Activated CD4-positive, alpha-beta T cell treated with anti-CD3 and anti-CD28 coated beads, Interleukin-2, amount 10 ng/mL, durations not matched to agents 7 days and 5 days (primary cell): ENCODE measurements at places on chromosomes 12 and 14. TPM values are rescaled to one million over a fixed set of nuclear protein-coding genes. Genes with fewer than 3 reads are reported as not detected.

Gene NPFF
- total RNA-seq = not detected

- DNase-seq = peak; percentile 53
- H3K27ac ChIP-seq = no peak within 1 kb of the TSS
- peaks cover 41% of the 10 kb centered on the region for H3K27me3 ChIP-seq
- H3K36me3 ChIP-seq = no peaks in the 10 kb centered on the region
- peak within 1 kb of the TSS; percentile 66 for H3K4me3 ChIP-seq
These were observed at the start of gene SLC22A17 for GRCh38 chr14:23352506-23353432. TSS of gene SLC22A17 (minus strand) at chr14:23352887.

DNA sequence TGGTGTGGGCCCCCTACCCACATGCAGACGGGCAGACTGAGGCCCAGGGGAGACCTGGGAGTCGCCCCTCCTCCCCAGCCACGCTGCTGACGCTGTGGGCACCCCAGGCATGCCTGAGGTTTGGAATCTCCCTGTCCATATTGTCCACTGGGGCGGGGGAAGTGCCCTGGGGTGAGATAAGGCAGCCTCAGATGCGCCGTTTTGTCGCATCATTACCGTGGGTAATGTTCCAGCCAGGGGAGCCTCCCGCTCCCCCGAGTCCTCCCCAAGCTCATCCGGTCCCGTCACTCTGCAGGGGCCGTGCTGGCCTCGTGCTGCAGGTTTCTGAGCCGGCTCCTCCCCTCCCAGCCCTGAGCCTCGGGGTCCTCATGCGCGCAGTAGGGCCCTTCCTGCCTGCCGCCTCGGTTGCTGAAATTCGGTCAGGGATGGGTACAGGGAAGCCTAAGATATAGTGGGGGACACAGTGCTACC, 11.4 kb downstream of the INF2 start:
- H3K4me3 ChIP-seq = no peak overlapping the region
- DNase-seq = no peak
- H3K27ac ChIP-seq = peak overlapping the region; percentile 31
- no peaks in the 10 kb centered on the region for H3K27me3 ChIP-seq
- peaks cover 16% of the 10 kb centered on the region for H3K36me3 ChIP-seq
- peaks cover 16% of the 10 kb centered on the region for H3K4me1 ChIP-seq

DNA sequence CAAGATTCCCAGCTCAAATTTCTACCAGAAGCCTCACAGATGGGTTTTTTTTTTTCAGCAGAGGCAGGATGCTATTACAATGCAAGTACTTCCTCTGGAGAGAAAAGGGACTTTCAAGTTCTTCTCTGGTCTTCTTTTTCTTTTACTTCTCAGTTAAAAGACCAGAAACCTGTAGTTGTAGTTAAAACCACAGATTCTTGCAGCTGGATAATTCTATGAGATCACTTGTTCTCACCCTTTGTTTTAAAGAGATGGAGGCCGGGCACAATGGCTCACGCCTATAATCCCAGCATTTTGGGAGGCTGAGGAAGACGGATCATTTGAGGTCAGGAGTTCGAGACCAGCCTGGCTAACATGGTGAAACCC, 47.6 kb upstream of the OVCH1 start:
- H3K27ac ChIP-seq = no peak overlapping the region
- no peak for DNase-seq
- H3K4me1 ChIP-seq = no peaks in the 10 kb centered on the region
- no peaks in the 10 kb centered on the region for H3K36me3 ChIP-seq

- H3K36me3 ChIP-seq = peaks cover 38% of the 10 kb centered on the region
- no peak overlapping the region for H3K27ac ChIP-seq
- DNase-seq = no peak
- no peaks in the 10 kb centered on the region for H3K4me1 ChIP-seq
These were observed 23.8 kb upstream of the CATSPERB start for GRCh38 chr14:91755570-91756295.

DNA sequence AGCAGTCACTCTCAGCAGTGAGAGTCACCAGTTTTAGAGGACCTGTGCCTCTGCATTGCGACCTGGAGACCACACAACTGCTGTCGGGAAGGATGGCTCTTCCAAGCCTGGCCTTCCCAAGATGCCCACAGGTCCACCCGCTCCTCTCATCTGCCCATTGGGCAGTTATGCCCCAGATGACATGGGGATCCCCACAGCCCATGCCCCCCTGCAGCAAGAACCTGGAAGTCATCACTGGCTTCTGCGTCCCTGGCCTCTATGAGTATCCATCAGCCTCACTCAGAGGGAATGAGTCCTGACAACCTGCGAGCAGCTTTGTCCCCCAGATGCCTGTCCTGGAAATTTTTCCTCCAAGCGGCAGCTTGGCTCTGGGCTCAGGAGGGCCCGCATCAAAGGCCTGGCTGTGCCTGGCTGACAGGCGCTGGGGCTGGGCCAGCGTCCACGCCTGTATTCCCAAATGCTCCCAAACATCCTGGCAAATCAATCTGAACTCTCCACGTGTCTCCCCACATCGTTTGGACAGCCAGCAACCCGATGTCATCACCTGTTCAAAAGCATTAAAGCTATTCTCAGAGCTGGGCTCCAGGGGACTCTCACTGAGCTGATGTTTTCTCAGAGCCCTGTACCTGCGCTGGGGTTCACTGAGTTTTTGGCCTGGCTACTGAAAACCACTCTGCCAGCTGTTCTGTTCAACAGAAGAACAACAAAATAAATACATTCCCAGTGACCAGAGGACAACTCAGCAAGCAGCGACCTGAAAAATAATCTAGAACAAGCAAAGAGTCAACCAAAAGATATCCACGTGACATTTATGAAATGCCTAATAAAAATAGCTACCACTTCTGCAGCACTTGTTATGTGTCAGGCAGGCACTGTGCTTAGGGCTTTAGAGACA, 57.8 kb downstream of the CLMN start:
- no peak overlapping the region for H3K4me3 ChIP-seq
- no peak for DNase-seq
- H3K27me3 ChIP-seq = peaks cover 2% of the 10 kb centered on the region
- no peaks in the 10 kb centered on the region for H3K36me3 ChIP-seq

DNA sequence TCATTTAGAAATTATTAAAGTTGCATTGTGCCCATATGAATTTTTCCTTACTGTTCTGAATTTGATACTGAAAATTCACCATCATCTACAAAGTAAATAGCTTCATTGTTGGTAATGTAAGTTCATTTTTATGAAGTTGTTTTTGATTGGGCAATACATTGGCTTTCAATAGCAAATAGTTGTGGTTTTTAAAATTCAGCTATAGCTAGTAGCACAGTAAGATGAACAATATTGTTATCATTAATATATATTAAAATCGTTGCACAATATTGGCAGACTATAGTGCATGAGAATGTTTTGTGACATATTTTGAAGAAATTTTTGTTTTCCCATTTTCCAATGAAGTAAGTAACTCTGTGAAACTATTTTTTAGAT, 575.0 kb downstream of the PRKD1 start:
- H3K4me1 ChIP-seq = no peaks in the 10 kb centered on the region
- no peak overlapping the region for H3K4me3 ChIP-seq
- no peaks in the 10 kb centered on the region for H3K27me3 ChIP-seq
- no peaks in the 10 kb centered on the region for H3K36me3 ChIP-seq
- DNase-seq = no peak
- no peak overlapping the region for H3K27ac ChIP-seq

Gene CTSG
- not detected for total RNA-seq

Gene ARL1
- 47.9 TPM for total RNA-seq

Gene NRL
- 3.1 TPM for total RNA-seq

DNA sequence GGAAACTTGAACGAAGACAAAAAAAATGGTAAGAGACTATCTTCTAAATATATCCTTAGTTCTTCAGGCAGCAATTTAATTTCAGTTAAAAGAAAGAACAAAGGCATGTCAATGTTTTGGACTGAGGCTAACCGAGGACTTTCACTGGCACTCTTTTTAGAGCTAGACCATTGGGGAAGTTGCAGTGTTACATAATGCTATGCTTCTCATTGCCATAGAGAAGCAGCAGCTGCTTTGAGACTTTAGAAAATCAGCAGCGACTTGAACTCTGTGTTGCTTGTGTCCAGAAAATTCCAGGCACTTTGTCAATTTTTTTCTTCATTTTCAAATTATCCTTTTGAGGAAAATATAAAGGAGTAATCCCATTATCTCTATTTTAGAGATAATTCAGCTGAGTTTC, 964.2 kb downstream of the NRXN3 start:
- H3K27ac ChIP-seq = no peak overlapping the region
- no peaks in the 10 kb centered on the region for H3K27me3 ChIP-seq
- no peak overlapping the region for H3K4me3 ChIP-seq
- no peaks in the 10 kb centered on the region for H3K36me3 ChIP-seq
- H3K4me1 ChIP-seq = no peaks in the 10 kb centered on the region

GRCh38 chr14:102951799-102952198, 29.3 kb downstream of the AMN start:
- no peak overlapping the region for H3K4me3 ChIP-seq
- no peak overlapping the region for H3K27ac ChIP-seq
- peaks cover 3% of the 10 kb centered on the region for H3K36me3 ChIP-seq

DNA sequence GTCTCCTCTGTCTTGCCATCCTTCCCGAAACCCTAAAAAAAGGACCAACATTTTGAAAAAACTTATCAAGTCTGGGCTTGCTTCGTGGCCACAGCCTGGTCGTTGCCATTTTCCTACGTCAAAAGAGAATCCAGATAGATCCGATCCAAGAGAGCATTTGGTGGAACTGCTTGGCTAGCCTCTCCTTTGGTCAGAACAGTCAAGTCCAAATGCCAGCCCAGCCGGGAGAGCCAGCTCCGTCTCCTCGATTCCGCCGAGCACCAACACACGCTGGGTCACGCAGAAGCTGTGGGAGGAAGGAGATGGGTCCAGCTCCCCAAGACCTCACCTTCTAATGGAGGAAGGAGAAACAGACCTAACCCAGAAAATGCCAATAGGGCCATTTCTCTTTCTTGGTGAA, 9.3 kb upstream of the PRIMA1 start:
- no peak overlapping the region for H3K27ac ChIP-seq
- H3K4me3 ChIP-seq = no peak overlapping the region
- H3K27me3 ChIP-seq = peaks cover 2% of the 10 kb centered on the region
- H3K36me3 ChIP-seq = no peaks in the 10 kb centered on the region

DNA sequence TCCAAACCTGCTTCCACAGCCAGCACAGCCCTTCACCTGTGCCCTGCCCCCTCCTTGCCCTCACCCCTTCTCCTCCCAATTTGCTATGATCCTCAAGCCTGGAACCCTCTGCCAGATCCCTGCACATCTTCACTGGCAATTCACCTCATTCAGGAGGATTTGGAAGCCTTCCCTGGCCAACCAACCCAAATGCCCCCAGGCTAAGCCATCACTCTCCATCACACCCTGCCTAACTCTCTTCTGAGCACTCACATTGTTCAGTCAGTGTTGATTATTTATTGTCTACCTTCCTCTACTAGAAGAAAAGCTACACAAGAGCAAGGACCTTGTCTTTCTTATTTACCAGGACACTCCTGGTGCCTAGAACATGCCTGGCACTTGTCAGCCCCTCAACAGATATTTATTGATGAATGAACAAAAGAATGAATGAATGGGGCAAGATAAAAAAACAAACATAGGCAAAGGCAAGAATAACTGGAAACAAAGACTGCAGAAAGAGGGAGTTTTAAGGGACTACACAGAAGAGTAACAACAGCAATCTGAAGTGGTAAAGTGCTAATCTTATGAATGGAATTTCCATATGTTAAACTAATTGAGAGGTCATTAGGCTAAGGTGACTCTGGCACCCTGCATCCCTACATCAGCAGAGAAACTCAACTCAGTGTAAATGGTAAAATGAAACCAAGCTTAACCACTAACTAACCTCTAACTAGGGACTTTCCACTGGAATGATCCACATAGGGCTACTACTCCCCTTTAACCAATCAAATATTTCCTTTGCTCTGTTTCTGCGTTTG, 33.4 kb downstream of the TMTC1 start:
- no peaks in the 10 kb centered on the region for H3K36me3 ChIP-seq
- H3K4me3 ChIP-seq = no peak overlapping the region
- H3K4me1 ChIP-seq = no peaks in the 10 kb centered on the region
- no peak for DNase-seq

GRCh38 chr14:56501909-56502530, 77.6 kb upstream of the TMEM260 start:
- H3K36me3 ChIP-seq = no peaks in the 10 kb centered on the region
- peak overlapping the region; percentile 62 for H3K27ac ChIP-seq
- peaks cover 11% of the 10 kb centered on the region for H3K27me3 ChIP-seq
- peaks cover 5% of the 10 kb centered on the region for H3K4me1 ChIP-seq
- H3K4me3 ChIP-seq = no peak overlapping the region

- no peaks in the 10 kb centered on the region for H3K36me3 ChIP-seq
- no peak overlapping the region for H3K4me3 ChIP-seq
- no peak for DNase-seq
- no peaks in the 10 kb centered on the region for H3K27me3 ChIP-seq
These were observed 93.2 kb downstream of the PLCZ1 start for GRCh38 chr12:18644564-18644963.
